ENCODE measurements at places on chromosomes 4 and X. TPM values are rescaled to one million over a fixed set of nuclear protein-coding genes. Genes with fewer than 3 reads are reported as not detected.

- DNase-seq = no peak
- H3K4me3 ChIP-seq = no peak overlapping the region
Measured at GRCh38 chr4:142386856-142387255, 459.2 kb downstream of the INPP4B start.

The LRPAP1 gene
- 201 TPM for total RNA-seq

- no peak overlapping the region for H3K4me3 ChIP-seq
- H3K4me1 ChIP-seq = no peaks in the 10 kb centered on the region
- peak; percentile 42 for DNase-seq
Measured at GRCh38 chrX:17082831-17083230, 136.4 kb downstream of the REPS2 start.

The MGARP gene
- 1.1 TPM for total RNA-seq

The CLNK gene
- 0.10 TPM for total RNA-seq
